ENCODE measurements at places on chromosomes 3 and 15. TPM values are rescaled to one million over a fixed set of nuclear protein-coding genes. Genes with fewer than 3 reads are reported as not detected.

Gene SEMA3F
- total RNA-seq: 14.3 TPM

DNA sequence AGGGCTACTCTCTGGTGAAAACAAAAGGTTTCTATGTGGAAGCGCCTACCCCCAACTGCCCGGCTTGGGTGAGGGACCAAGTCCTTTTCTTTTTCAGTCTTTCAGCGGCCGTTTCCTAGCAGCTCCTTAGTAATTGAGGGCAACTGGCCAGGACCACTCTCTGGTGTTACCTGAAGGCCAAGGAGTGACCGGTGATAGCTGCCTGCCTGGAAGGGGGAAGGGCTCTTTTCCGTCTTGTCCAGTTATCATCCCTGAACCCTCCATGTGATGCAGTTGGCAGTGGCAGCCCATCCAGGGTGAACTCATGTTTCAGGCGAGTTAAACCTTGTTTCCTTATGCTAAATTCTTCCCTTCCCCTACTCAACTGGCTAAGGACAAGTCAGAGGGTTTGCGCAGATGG is 33.3 kb downstream of the RHCG start:
- no peaks in the 10 kb centered on the region for H3K36me3 ChIP-seq
- H3K27me3 ChIP-seq: peaks cover 2% of the 10 kb centered on the region
- no peak overlapping the region for H3K4me3 ChIP-seq
- H3K27ac ChIP-seq: no peak overlapping the region
- no peak for DNase-seq

- H3K4me1 ChIP-seq: no peaks in the 10 kb centered on the region
- no peaks in the 10 kb centered on the region for H3K27me3 ChIP-seq
- no peak overlapping the region for H3K27ac ChIP-seq
- H3K4me3 ChIP-seq: no peak overlapping the region
Measured at GRCh38 chr15:34252545-34252944, 27.7 kb downstream of the EMC4 start.

GRCh38 chr3:166688665-166689064 is 691.4 kb downstream of the ZBBX start:
- H3K4me1 ChIP-seq: no peaks in the 10 kb centered on the region
- no peaks in the 10 kb centered on the region for H3K36me3 ChIP-seq
- no peak overlapping the region for H3K4me3 ChIP-seq
- H3K27ac ChIP-seq: no peak overlapping the region
- no peaks in the 10 kb centered on the region for H3K27me3 ChIP-seq

DNA sequence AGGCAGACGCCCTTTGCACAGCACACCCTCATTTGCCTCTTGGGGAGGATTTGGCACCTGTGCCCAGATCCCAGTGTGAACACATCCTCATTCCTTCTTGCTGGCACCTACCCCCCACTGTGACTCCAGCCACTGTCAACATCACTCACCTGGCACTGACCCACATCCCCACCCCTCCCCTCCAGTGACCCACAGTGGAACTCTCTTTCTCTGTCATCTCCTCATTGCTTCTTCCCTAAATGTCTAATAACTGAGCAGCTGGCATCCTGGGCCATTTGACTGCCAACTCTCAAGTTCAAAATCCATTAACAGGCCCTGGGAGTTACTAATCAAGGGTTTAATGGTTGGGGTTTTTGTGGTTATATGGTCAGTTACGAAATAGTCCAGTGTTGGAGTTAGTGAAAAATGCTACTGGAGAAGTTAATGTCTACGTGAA is 14.4 kb downstream of the SNAPC5 start:
- no peak for DNase-seq
- no peaks in the 10 kb centered on the region for H3K4me1 ChIP-seq
- no peak overlapping the region for H3K4me3 ChIP-seq
- H3K36me3 ChIP-seq: peaks cover 57% of the 10 kb centered on the region
- H3K27me3 ChIP-seq: no peaks in the 10 kb centered on the region

GRCh38 chr3:104717828-104718196 is 648.9 kb upstream of the ALCAM start:
- no peak overlapping the region for H3K27ac ChIP-seq
- H3K36me3 ChIP-seq: no peaks in the 10 kb centered on the region
- H3K4me3 ChIP-seq: no peak overlapping the region

DNA sequence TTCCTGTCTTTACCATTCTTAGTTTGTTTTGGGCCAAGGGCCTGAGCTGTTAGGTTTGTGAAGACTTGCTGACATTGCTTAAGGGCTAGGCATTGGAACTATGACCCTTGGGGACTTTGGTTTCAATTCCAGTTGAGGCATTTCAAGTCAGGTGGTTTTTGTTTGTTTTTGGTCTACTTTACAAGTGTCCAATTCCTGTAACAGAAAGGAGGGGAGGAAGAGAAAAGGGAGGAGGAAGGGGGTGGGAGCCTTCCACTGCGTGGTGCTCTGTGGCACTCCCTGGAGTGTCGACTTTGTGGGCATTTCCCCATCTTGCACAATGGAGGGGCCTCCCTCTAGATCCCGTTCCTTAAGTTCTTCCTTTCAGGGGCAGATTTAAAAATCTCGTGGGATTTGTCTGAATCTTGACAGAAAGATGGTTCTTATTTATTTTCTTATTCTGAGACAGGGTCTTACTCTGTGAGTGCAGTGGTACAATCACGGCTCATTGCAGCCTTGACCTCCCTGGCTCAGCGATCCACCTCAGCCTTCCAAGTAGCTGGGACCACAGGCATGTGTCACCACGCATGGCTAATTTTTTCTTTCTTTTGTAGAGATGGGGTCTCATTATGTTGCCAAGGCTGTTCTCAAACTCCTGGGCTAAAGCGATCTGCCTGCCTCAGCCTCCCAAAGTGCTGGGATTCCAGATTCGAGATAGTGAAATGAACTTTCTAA is 59.5 kb upstream of the RYK start:
- H3K27ac ChIP-seq: no peak overlapping the region
- no peaks in the 10 kb centered on the region for H3K36me3 ChIP-seq
- DNase-seq: no peak
- H3K27me3 ChIP-seq: peaks cover 3% of the 10 kb centered on the region
- H3K4me3 ChIP-seq: no peak overlapping the region
- H3K4me1 ChIP-seq: peaks cover 11% of the 10 kb centered on the region

Gene ROPN1
- not detected for total RNA-seq

DNA sequence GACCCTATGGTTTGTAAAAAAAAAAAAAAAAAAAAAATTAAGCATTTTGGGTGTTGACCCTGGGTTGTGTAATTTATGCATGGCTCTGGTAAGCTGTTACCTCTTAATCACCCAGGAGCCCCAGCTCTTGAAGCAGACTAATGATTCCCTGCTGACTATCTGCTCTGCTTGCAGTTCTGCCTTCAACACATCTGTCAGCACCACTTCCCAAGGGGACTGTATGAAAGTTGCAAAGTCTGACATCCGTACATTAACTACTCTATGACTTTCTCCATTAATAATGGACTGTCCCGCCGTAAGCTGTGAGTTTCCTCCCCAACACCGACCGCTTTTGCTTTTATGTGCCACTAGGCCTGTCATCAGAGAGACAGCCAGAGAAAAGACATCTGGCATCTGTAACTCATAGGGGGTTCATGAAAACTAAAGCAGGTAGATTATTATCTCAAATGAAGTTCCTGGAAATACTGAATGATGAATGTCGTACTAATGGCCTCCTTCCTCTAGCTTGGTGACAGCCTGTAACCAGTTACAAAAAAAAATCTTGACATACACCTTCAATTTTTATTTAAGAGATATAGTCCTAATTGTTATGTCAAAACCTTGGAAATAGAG is 271.5 kb downstream of the IL5RA start:
- H3K4me3 ChIP-seq: no peak overlapping the region
- H3K36me3 ChIP-seq: no peaks in the 10 kb centered on the region
- no peak for DNase-seq
- H3K4me1 ChIP-seq: no peaks in the 10 kb centered on the region

DNA sequence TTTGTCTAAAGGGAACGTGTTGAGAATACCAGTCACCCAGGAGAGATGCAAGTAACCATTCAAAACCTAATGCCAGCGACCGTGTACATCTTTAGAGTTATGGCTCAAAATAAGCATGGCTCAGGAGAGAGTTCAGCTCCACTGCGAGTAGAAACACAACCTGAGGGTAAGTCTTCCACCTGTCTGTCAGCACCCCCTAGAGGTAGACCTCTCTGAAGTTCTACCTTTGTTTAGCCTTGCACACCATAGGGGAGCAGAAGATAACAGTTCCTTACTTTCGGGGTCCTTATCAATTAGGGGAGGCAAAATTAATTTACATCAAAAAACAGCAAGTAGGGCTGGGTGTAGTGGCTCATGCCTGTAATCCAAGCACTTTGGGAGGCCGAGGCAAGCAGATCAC is 124.4 kb downstream of the HCN4 start:
- no peaks in the 10 kb centered on the region for H3K27me3 ChIP-seq
- no peak overlapping the region for H3K4me3 ChIP-seq
- H3K4me1 ChIP-seq: no peaks in the 10 kb centered on the region
- no peak overlapping the region for H3K27ac ChIP-seq

- no peak overlapping the region for H3K27ac ChIP-seq
- no peak for DNase-seq
- H3K36me3 ChIP-seq: no peaks in the 10 kb centered on the region
- H3K27me3 ChIP-seq: no peaks in the 10 kb centered on the region
- H3K4me3 ChIP-seq: no peak overlapping the region
Measured at GRCh38 chr3:140252812-140253656, 318.0 kb downstream of the CLSTN2 start.
